ENCODE measurements at places on chromosomes 11 and 22.

DNA sequence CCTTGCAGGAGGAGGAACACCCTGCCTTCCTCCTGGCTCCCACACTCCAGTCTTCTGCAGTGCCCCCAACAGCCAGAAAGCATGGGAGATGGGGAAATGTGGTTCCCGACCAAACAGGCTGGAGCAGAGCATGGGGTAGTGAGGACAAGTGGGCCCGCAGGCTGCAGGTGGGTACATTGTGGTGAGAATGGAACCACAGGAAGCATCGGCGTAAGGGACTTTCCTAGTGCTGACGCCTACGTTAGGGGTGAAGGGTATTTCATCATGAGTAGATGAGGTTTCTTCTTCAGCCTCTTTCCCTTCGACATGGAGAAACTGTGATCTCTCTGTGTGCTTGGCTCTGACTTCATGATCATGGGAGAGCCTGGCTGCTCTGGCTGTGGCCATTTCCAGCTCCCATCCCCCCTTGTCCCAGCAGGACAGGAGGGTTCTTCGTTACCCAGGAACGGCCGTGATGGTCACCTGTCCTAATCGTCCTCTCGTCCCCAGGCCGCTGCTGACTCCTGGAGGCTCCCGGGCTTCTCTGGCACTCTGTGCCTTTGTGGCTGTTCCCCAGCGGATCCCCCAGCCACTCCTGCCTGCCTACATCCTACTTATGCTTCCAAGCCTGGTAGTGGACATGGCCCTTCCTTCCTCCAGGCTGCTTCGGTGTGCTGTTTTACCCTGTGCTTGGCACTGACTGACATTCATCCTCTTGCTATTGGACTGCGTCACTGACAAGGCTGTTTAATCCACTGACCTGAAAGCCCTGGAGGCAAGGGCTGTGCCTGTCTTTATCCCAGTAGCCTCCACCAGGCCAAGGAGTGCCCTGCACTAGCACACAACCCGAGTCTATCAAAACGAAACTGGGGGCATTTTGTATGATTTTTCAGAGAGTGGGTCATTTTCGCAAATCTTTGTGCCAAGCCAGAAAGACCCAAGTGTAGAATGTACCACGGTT is 65.2 kb upstream of the CECR2 start:
- DNase-seq = no peak

- no peak for DNase-seq
Observed at GRCh38 chr11:122346006-122346405, 230.0 kb upstream of the BLID start.

DNA sequence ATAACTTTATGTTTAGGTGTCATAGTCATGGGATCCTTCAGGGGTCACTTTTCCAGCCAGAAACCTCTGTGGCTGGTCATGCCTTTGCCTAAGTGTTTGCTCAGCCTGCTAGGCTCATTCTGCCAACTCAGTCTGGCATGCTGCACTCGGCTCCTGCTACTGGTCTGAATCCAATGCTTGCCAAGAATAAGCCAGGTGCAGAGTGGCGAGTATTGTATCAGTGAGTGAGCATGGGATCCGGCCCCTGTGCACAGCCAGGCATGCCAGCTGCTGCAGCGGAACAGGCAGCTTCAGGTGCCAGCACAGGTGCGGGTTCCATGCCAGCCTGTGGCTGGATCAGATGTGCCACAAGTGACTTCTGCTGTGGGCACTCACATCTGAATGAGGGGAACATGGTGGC is 1269.3 kb upstream of the CNTN5 start:
- no peak for DNase-seq

DNA sequence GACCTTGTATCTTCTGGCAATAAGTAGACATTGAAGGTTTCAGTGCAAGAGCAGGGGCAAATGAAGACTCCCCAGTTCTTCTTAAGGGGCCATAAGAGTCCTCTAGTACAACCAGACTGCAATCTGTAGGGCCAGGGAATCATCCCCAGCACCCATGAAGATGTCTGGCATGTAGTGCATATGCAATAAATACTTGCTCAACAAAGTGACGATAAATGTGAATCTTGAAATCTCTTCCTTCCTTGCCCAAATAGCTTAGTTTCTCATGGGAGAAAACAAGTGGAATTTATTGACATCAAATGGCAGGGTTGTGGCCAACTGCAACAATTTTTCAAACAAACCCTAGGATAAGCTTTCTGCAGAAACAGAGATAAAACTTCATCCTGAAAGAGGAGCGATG is 107.6 kb downstream of the ABTB2 start:
- DNase-seq = no peak

DNA sequence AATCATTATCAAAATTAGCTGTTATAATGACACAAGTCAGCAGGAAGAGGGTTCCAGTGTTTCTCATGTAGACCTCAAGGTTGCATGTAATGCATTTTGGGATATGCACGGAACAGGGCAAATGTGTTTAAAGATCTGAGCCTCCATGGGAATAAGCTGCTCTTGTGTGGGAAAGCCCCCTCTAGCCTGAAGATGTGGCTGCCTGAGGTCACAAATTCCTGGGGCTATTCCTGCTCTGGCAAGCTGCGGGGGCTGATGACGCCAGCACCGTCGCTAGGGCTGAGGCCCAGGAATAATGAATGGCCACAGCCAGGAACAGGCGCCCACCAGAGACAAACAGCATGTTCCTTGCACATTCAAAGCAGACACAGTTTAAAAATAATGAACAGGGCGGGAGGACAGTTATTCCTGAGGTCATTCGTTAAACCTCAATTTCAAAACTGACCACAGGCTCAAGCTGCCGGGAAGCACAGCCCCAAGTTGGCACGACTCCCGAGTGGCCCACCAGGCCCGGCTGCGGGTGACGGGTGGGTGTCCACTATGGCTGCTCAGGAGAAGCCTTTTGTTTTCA is 11.7 kb downstream of the OSBPL5 start:
- no peak for DNase-seq

GRCh38 chr11:41382927-41383326 is 76.5 kb downstream of the LRRC4C start:
- DNase-seq = no peak

DNA sequence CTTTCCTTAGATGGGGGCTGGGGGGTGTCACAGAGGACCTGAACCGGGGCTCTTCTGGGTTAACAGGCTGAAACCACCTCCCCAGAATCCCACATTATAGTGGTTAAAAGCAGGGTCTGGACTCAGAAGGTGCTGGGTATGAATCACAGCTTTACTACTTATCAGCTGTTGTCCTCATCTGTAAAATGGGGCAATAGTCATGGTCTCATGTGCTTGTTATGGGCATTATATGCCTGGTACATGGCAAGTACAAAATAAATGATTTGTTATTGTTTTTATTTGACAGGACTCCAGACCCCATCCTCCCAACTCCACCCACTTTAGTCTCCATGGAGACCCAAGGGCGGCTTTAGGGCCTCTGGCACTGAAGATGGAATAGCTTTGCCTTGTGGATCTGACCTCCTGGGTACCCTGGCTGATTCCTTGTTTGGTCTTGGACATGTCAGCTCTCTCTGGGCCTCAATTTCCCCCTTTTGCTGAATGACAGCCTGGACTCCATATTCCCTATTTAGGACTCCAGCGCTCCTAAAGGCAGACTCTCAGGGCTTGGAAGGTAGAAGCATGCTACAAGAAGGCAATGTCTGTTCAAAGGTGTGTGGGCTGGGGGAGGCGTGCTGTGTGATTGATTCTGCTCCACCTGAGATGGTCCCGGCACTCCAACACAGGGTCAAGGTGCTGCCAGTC is 812 bp upstream of the SMTN start:
- DNase-seq = no peak

GRCh38 chr11:128417607-128418324 is 169.6 kb downstream of the ETS1 start:
- no peak for DNase-seq

DNA sequence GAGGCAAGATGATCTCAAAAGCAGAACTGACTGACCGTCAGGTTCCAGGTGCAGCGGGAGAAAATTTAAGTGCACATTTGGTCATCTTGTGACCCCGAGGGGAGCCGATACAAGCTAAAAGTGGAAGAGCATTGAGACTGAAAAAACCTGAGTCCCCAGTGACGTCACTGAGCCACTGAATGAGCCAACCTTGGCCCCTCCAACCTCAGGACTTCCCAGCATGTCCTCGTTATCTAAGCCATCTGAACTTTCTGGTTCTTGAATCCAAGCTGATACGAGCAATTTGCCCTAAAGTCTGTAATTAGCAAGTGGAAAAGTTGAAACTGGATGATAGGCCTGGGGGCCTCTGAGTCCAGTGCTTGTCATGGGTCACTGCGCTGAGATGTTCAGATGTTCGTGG is 51.1 kb upstream of the ISX start:
- no peak for DNase-seq

GRCh38 chr22:41913040-41913719 is 1.7 kb downstream of the SHISA8 start:
- no peak for DNase-seq

- DNase-seq = no peak
Observed at GRCh38 chr11:64250415-64251015, 815 bp upstream of the PLCB3 start.

DNA sequence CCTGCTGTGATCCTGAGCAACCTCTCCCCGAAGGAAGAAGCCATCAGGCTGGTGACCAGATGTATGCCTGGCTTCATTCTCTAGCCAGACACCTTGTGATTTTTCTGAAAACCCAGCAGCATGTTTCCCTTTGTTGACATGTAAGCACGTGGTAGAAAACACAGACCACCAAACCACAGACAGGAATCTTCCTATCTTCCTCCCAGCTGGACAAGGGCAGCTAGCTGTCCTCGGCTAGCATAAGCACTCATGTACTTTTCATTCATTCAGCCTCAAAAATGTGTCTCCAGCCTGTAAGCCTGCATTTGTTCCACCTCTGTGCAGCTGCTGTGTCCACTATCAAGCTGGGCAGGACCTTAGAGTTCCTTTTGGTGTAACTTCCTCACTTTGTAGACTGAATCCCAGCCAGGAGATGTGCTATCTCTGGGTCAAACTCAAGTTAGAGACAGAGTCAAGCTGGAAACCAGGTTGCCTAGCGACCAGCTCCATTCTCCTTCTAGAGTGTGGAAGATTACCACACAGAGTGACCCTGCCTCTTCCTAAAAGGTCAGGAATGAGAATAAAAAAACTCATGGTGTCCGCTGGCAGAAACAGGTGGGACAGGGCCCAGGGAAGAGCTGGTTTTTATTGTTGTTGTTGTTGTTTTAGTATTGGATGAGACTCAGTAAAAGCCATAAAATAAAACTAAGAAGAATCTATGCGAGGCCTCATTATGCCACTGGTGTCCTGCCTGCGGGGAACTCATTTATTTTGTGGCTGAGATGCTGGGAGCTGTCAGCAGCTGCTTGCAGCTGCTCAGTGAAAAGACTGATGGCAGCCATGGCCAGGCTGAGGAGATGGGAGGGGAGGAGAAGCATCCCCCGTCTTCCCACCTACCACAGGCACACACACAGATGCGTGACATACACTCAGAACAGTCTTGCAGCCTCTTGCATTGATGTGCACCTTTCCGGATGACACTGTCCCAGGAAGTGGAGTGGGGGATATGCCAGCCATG is 7.4 kb upstream of the CLMP start:
- no peak for DNase-seq

DNA sequence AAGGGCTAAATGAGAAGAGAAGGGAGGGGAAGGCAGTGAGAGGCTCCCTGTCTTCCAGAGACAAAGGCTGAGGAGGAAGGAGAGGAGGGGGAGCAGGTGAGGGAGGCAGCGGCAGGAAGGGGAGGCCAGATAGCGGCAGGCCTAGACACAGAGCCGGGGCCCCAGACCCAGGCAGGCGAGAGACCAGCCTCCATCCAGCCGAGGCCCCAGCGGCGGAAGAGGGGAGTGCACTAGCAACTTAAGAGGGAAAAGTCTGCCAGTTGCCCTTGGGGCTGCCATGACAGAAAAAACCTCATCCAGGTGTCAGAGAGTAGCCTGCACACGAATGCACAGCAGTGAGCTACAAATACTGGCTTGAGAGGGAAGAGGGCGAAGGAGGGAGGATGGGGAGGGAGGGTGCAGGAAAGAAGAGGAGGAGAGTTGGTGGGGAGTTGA is 46.7 kb downstream of the IGLL1 start:
- no peak for DNase-seq

- no peak for DNase-seq
Observed at GRCh38 chr11:1532014-1532586, 40.0 kb downstream of the DUSP8 start.

DNA sequence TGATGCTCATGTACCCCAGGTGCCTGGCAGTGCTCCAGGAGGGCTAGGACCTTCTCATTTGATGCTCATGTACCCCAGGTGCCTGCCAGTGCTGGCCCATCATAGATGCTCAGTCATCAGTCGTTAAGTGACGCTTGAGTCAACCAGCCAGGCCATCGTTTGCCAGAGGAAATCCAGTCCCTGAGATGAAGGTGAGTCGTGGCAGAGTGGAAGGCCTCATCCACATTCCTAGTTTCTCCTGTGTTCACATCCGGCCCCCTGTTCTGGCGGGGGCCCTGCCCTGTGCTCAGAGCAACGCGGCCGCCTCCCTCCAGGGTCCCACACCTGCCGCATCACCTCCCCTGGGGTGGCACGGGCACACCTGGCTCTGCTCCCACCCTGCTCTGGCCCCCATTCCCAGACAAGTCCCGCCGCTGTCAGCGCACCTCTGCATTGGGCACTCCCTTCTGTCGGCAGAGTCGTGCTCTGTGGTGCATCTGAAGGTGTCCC is 279.9 kb downstream of the BRD1 start:
- DNase-seq = no peak

GRCh38 chr22:44051358-44051757 is 27.3 kb downstream of the PARVB start:
- no peak for DNase-seq

DNA sequence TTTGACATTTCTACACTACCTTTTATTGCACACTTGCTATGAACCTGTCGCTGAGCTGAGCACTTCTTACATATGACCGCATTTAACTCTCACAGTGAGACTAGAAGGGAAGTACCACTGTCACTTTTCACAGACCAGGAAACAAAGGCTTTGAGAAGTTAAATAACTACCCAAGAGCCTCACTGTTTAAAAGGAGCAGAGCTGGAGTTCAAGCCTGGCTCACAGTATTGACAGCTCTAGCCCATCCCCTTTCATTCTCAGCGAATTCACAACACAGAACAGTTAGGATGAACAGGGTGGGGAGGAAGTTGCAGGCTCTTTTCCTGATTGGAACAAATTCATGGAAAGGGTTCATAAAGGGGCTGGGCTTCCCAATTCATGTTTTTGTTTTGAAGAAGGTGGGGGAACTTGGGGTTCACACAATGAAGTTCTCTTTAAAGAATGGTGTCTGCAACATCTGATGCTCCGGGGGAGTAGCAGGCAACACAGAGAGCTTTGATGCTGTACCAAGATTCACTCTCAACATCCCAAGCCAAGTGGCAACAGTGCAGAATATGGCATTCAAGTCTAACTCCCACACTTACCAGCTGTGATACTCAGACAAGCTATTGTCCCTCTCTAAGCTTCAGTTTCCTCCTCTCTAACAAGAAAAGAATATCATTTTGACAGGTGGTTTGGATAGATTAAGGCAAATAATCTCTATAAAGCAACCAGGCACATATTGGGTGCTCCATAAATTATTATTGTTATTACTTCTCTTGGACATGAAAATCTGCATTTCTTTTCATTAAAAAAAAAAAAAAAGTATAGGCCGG is 17.2 kb downstream of the SCGB1A1 start:
- no peak for DNase-seq

GRCh38 chr11:64234647-64235379 is 429 bp downstream of the VEGFB start:
- DNase-seq = no peak

- no peak for DNase-seq
Observed at GRCh38 chr11:12581416-12581815, 92.8 kb upstream of the TEAD1 start.

Measured in NCI-H1048 (cell line).